ENCODE measurements at places on chromosomes 3 and 15.
A peak's percentile ranks its signal among the peaks of the same experiment; 100 is the strongest.

- DNase-seq: no peak
Observed at GRCh38 chr3:97464035-97464434, 300.5 kb upstream of the ARL6 start.

DNA sequence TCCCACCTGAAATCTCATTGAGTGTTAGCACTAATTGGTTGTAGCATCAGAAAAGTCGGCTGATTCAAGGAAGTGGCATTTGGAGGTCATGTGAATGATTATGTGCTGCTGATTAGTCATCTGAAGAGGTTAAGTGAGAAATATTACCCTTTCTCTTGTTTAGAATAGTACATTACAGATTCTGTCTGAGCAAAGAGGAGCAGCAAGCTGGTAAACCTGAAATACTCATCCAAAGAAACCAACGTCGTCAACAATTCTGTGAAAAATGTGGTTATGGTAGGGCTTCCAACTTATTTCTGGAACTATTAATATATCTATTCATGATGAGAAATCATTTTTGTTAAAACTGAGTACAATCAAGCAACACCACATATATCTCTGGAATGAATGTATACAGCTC lies 1024.9 kb downstream of the TUSC7 start:
- no peak for DNase-seq

DNA sequence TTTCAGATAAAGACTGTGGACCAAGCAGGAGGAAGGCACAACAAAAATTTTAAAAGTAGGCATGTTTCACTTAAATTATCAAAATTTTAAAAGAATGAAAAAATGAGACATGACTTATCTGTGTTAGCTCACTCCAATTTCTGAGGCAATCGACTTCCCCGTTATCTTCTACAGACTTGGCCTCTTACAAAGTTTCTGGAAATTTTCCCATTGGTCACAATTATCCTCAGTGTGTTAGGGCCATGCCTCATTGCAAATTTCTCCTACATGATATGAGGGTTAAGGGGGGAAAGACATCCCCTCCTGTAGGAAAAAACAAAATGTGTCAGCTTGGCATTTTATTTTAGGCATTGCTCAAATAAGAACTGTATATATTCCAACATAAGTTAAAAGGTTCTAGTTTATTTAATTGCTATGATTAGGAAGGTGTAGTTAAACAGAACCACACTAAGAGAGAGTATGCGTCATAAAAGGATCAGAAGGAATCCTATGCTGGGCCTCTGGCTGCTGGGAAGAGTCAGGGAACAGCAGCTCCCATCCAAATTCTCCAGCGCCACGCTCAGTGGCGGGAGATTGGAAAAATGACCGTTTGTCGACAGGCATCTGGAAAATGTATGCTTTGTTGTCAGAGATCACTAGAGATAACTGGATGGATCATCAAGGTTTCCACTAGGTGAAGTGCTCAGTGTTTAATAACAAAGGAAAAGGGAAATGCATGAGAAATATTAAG lies 463.6 kb upstream of the NR2F2 start:
- no peak for DNase-seq

- no peak for DNase-seq
Observed at GRCh38 chr3:39812537-39812936, 3.1 kb downstream of the MYRIP start.

DNA sequence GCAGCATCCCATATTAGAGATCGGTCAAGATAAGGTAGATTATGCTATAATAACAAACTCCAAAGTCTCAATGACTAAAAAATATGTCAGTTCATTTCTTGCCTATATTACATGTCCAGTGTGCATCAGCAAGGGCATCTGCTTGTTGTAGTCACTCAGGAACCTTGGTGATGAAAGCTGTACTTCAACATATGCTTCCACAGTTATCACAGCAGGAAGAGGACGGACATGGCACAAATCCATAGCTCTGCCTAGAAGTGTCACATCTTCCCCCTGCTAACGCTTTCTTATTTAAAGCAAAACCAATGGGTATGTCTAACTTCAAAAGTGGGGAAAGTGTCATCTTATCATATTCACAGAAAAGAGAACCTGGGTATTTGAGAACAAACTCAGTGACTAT lies 20.0 kb upstream of the PIAS1 start:
- no peak for DNase-seq

DNA sequence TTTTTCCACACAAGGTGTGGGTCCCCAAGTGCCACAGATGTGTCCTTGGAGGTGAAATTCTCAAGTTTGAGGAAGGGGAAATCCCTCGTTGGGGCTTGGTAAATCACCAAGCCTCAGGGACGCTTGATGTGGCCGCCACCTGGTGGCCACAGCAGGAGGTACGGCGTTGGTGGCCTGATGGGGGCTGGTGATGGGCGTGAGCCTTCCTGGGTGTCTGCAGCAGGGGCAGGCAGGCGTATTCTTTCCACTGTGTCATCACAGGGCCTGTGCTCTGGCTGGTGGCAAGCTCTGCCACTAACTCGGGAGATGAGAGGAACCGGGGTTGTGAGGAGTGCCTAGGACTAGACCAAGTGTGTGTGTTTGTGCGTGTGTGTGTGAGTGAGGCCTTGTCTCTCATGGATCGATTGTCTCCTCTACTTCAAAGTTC lies 4.2 kb downstream of the ACOX2 start:
- peak; percentile 57 for DNase-seq

DNA sequence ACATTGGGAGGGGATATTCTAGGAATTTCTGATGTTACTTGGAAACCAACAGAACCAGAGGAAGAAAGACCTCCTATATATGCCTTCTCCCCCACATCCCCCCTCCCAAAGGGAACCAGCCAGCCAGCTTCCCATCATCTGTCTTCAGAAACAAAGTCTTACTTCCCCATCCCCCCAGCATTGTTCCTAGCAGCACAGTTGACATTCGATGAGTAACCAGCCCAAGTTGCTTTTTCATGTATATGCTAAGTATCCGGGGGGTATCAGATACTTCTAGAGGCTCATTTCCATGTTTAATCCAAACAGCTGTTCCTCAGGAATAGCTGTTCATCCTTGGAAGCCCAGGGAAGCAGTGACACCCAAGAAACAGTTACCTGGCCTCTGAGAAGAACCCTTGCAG lies 16.0 kb downstream of the RMDN3 start:
- DNase-seq: no peak

DNA sequence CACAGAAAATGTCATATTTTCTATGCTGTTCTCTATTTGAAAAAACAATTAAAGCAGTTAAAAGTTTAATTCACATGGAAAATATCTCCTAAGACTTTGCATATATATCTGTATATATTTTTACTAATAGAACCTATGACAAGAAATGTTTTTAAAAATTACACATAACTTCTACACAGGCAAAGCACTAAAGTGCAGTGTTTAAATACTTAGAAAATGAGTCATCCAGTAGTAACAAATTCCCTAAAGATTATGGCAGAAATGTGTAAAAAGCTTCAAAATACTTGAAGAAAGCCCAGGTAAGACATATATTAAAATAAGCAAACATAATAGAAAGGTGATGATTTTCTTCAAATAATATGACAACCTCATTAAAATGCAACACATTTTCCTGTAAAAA lies 236.6 kb downstream of the TBC1D5 start:
- no peak for DNase-seq

DNA sequence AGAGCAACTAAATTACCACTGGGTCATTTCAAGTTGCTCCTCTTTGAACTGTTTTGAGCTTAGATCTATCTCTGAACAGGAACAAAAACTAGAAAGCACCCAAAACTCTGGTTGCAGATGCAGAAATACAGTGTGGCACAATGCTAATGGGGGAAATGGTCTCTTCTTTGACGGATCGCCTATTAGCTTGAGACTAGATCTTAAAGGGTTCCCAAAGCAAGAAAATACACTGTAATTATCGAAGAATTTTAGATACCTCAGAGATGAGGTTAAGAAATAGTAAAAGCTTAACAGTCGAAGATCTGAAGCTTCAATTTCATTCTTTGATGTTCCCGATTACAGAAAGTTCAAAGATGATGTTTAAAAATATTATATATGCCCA lies 818 bp downstream of the PPP1R2 start:
- DNase-seq: no peak

DNA sequence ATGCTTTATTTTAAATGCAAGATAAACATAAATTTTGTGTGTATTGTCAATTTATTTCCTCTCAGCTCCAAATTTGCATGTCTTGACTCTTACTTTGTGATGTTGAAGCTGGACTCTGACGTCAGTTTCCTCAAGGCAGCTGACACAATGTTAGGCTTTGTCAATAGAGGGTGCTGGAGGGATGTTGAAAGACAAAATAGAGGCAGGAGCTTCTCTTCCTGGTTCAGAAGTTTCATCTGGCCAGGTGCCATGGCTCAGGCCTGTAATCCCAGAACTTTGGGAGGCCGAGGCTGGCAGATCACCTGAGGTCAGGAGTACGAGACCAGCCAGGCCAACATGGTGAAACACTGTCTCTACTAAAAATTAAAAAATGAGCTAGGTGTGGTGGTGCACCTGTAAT lies 408.6 kb downstream of the GBE1 start:
- peak; percentile 18 for DNase-seq

- no peak for DNase-seq
Observed at GRCh38 chr15:86042226-86042625, 37.4 kb upstream of the AGBL1 start.

DNA sequence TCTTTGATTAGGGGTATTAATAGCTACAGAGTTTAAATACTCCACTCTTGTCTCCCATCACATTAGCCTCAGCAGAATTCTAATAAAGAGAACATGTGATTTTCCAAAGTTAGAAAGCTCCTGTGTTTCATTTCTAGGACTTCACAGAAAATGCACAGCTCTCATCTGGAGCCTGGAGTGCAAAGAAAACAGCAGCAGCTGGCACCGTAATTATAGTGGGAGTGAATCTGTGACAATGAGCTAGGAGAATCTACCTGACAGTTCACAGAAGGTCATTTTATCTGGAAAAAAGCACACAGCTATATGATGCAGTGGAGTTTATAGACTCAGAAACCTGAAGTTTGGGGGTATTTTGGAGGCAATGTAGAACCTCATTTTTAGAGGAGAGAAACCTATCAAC lies 5.4 kb upstream of the TRIM59 start:
- no peak for DNase-seq

DNA sequence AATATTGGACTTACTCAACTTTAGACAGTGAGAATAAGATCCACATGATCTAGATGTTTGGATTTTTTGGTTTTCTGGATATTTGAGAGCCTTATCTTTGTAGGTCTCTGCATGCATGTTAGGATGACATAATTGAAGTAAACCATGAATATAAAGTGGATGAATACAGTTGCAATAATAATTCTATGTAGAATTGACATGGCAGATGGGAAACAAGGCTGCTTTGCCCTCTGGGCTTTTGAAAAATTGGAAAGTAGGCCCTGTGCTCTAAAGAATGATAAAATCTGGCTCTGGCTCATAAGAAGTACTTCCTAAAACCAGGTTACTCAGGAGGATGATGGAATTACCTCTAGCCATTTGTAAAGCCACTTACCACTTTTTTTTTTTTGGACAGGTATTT lies 86.9 kb downstream of the ZNF609 start:
- DNase-seq: no peak

GRCh38 chr15:68175526-68175925 lies 29.6 kb downstream of the CALML4 start:
- DNase-seq: no peak

- no peak for DNase-seq
Observed at GRCh38 chr15:68654786-68655560, 76.2 kb downstream of the CORO2B start.

DNA sequence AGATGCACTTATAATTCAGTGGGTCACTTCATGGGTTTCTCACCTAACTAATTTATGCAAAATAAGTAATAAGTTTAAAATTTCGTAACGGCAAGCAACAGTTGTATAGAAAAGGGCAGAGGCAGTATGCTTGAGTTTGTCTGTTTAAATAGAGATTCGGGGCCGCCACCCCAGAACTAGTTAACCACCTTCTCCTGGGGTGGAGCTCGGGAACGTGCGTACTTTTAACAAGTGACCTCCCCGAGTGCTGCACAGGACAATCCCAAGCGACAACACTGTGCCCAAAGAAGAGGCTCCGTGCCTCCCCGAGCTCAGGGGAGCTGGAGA lies 439 bp downstream of the SSR3 start:
- DNase-seq: no peak

GRCh38 chr3:196202516-196202970 lies 8.7 kb downstream of the ZDHHC19 start:
- DNase-seq: peak; percentile 51

- no peak for DNase-seq
Observed at GRCh38 chr15:66251790-66252684, 1.5 kb downstream of the MEGF11 start.

DNA sequence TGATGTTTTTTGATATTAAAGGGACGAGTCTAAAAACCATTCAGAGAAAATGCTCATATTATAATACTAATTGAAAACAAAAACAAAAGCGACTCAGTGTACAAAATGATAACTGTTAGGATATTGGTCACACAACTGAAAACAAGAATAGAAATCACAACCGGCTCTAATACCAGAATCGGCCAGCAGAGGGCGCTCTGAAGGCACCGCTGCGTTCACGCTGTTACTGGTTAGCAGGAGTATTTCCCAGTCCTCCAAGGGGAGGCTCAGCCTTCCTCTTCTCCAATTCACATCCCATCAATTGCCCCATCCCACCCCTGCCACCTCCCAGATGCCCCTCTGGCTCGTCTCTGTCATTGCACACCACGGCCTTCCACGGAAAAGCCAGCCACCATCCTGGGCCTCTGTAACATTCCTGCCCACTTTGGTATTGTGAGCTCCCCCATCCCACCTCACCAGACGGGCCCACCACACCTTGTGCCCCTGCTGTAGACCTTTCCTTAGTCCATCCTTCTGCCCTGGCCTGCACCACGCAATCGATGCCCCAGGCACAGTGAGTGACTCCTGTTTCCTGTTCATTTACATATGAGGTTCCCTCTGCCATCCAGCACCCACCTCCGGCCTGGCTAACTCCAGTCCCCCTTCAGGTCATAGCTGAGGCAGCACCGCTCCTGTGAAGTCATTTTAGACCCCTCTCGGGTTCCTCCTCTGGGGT lies 8.5 kb downstream of the FAM107A start:
- DNase-seq: peak; percentile 44

DNA sequence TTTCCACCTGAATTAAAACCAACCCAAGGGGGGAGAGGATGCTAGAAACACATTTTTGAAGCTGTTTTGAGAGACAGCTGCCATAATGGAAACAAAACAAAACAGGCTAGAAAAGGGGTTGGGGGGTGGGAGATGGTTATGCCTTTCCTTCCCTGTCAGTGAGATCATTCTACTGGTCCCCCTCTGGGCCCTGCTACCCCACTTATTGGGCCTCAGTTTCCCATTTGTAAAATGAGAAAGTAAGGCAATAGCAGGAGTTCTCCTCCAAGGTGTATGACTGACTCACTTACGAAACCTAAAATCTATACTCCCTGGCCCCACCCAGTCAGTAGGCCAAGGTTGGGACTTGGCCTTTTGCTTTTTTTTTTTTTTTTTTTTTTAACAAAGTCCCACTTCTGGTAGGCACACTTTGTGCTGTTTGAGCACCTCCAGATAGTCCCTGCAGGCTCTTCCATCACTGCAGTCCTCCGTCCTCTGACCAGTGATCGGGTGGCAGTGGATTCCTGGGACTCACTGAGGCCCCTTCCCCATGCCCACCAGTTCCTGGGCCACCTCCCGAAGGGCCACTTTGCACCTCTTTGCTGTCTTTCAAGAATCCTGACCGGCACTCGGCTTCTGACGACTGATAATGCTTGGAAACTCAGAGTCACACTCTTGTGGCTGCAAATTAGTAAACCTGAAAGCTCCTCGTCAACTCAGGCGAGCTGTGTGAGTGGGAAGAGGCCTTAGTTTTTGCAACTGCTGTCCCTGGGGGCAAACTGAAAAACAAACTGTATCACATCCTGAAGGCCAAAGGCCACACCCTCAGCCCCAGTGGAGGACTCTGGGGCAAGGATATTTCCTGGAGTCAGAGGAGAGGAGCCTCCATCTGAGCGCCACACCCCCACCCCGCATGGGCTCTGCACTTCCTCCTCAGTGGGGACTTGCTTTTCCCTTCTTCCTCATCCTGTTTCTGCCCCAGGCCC lies 6.7 kb upstream of the PSTPIP1 start:
- DNase-seq: no peak

Data from foreskin melanocyte (primary cell).